ENCODE measurements at places on chromosomes 3 and 15.

- DNase-seq = no peak
Observed at GRCh38 chr3:157868196-157868595, 238.0 kb downstream of the SHOX2 start.

GRCh38 chr15:75431682-75432081 lies 19.8 kb downstream of the SIN3A start:
- DNase-seq = no peak

DNA sequence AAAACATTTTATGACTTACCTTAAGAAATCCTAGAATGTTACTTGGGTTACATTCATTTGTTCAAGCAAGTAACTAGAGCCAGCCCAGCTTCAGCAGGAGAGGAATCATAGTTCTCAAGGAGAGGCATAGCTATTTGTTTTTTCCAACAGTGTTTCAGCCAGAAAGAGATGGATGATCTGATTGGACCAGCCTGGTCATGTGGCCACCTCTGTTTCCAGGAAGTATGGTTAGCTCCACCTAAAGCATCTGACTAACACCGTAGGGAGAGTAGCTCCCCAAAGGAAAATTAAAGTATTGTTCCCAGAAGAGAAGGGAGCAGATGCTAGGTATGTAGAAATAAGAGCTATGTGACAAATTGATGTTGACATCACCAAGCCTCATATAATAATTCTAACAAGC lies 417.1 kb downstream of the TAFA4 start:
- no peak for DNase-seq

DNA sequence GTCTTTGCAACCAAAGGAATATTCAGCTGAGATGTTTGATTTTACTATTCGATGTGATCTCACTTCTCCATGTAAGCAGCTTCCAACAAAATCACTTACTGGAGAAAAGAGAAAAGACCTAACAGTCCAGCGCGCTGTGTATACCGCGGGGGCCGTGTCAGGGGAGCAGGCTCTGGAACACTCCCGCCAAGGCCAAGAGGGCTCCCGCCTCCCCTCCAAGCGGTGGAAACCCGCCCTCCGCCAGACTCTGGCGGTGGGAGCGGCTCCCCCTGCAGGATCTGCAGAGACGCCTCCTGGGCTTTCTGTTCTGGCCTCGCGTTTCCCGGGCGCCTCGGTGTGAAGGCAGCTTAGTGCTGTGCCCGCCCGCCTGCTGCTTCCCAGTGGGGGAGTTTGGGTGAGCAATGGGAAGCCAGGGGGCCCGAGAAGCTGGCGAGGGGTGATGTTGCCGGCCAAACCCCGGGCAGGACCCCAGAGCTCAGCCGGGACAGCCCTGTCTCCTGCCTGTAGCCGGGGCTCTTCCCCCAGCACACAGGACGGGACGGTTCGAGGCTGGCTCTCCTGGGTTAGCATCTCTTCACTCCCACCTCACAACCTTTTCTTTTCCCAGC lies 36.3 kb downstream of the CHST14 start:
- no peak for DNase-seq

Data from HL-60 (cell line).